ENCODE measurements at places on chromosomes 1 and 21.

GRCh38 chr1:78334114-78334513 lies 156.7 kb upstream of the PTGFR start:
- no peak for DNase-seq

- DNase-seq, result no peak
These were observed 12.9 kb downstream of the DNAJC11 start for GRCh38 chr1:6688757-6689156.

DNA sequence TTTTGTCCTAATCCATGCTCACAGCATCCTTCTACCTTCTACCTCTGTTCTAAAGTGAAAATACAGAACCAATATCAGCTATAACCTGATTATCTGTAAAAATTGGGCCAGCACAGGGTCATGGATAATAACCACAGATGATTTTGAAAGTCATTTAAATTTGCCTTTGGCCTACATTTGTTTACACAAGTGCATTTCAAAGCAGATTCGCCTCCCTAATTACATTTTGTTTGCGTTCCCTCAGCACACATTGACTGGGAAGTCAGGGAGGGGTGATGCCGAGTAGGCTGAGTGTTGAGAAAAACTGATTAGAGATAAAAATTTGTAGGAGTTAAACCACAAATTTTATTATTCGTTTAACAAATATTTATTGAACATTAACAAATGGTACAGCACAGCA lies 19.2 kb upstream of the RGS8 start:
- no peak for DNase-seq

DNA sequence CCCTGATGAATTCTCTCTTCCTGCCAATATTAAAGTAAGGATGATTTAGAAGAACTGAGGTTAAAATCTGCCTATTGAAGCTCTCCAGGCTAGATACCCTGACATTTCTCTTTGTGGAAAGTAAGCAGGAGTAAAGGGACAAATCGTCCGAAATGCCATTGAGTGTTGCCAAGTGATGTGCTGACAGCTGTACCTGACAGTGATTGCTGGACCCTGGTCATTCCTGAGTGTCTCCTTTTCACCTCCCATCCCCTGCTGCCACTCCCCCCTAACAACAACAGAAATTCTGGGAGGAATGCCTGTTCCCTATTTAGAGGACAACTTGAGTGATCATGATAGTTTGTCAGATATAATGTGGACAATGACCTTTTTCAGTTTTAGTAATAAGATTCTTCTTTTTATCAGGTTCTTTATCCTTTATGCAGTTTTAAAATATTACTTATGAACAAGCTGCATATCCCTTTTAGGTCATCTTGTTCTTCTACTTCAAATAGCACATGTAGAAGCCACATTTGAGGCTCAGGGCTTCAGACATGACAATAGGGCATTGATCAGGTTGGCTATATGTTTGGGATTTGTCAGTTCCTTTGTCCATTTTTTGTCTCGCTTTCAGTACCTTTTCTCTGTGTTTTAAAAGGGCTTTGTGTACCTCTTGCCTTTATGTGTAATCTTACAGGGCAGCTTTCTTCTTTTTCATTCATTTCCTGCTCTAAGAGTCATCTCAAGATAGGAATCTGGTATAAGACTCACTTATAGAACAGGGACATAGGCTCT lies 56.0 kb downstream of the ITSN1 start:
- no peak for DNase-seq

DNA sequence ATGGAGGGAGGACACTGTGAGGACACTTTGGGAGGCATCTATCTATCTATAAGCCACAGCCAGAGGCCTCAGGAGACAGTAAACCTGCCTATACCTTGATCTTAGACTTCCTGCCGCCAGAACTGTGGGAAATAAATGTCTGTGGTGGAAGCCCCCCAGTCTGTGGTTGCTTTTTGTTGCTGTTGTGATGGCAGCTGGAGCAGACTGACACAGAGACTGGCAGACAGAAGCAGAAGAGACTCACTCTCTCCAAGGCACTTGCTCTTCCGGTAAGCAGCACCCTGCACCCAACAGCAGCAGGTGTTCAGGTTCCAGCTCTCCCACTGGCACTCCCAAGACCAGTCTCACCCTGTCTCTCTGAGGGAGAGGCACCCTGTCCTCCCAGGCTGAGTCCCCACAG lies 297.6 kb downstream of the TTLL7 start:
- DNase-seq, result no peak

GRCh38 chr1:106780066-106780465 lies 276.4 kb upstream of the PRMT6 start:
- no peak for DNase-seq

DNA sequence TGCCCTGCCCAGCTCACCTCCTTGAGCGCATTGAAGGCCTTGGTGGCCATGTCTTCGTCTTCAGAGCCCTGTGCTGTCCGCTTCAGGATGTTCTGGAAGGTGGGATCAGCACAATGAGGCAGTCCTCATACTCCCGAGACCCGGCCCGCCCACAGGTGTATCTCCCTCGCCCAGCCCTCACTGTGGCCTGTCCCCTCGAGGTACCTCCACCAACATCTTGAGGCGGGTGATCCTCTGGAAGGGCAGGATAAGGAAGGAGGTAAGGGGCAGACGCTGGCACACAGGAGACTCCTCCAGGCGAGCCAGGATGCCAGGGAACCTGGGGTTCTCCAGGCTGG lies 7.1 kb downstream of the ARHGEF19 start:
- DNase-seq, result no peak

DNA sequence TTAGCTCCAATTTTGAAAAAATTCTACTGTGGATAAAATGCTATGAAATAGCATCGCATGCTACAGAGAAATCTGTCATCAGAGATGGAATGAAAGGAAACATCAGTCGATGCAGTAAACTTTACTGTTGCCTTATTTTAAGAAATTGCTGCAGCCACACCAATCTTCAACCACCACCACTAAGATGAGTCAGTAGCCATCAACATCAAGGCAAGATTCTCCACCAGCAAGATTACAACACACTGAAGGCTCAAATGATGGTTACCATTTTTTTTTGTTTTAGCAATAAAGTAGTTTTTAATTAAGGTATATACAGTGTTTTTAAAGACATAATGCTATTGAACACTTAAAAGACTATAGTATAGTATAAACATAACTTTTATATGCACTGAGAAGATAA lies 95.6 kb upstream of the JUN start:
- DNase-seq, result no peak

DNA sequence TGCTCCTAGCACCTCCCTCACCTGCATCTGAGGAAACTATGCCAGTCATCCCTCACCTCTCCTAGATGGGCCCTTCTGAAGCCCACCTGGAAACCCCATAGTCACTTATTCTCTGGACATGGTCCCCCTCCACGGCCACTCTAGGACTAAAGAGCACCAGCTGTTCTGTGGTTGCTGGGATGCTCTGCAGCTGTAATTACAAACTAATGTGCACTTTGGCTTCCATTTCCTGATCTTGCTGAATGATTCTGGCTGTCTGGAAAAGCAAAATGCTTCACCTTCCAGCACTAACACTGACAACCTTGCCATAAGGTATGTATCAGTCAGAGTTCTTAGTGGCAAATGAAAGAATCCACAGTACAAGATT lies 48.7 kb upstream of the PSEN2 start:
- DNase-seq, result no peak

DNA sequence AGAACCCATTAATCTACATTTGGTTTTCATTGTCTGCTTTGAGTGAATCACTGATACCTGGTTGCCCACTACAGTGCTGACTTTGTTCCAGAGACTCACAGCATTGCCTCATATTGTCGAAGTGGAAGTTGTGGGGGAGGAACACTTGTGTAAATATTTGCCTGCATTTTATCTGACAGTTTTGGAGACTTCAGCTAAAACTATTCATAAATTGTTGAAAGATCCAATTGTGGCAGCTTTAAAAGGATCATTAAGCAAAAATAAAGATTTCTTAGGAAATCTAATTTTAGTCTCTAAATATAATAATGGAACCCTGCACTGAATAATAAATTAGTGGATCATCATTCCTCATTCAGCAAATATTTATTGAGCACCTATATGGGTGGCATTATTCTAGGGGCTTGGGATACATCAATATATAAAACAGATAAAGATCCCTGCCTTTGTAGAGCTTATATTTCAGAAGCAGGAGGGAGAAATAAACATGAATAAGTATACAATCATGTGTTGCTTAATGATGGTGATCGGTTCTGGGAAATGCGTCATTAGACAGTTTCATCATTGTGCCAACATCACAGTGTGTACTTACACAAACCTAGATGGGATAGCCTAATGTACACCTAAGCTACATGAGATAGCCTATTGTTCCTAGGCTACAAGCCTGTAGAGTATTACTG lies 73.5 kb downstream of the OSBPL9 start:
- no peak for DNase-seq

DNA sequence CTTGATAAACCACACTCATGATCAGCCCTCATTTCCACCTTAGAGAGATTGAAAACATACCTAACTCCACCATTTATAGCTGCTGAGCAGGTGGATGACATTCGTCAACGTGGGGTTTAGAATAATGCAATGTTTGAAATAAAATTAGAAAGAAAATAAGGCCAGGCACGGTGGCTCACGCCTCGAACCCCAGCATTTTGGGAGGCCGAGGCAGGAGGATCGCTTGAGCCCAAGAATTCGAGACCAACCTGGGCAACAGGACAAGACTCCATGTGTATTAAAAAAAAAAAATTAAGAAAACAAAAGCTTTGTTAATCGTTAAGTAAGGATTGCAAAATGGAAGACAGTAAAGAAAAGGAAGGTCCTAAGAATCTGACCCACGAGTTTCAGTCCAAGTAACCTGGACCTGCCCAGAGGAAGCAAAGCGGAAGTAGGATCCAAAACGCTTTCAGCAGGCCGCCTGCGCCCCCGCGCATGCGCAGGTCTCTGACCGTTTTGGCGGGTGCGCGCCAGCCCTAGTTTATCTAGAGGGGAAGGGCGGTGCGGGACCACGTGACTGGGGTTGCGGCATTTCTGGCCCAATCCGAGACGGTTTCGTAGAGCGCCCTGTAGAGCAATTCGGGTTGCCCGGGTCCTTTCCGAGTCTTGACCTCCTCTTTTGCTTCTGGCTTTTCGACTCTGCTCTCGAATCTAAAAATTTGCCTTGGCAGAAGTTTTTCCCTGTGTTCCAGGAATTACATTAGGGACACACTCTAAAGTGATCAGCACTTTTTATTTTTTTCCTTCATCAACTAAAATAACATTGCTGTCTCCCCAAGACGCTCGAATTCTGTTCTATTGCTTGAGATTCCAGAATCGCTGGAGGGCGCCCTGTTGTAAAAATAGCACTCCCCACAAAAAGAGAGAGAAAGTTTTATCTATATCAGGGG lies 22.5 kb downstream of the ANP32E start:
- peak; percentile 91 for DNase-seq

DNA sequence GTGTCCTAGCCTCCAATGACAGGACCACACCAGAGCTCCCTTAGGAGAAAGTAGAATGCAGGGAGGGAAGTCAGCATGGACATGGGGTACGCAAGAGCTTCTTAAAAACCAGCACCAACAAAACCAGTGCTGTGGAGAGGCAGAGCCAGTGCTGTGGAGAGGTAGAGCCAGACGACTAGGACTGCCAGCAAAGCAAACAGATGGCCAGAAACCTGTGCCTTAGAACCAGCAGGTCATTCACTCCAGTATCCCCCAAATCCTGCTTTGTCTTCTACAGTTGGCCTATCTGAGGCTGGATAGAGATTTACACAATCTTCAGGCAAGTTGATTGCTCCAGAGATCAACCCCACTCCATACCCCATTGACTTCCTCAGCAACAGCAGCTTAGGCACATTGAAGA lies 459.9 kb upstream of the CAMK1G start:
- DNase-seq, result no peak

Data from nucleus accumbens (tissue), 56 donors.